Muscle of back (tissue), 13 donors: ENCODE measurements at places on chromosomes 2 and 18.

DNA sequence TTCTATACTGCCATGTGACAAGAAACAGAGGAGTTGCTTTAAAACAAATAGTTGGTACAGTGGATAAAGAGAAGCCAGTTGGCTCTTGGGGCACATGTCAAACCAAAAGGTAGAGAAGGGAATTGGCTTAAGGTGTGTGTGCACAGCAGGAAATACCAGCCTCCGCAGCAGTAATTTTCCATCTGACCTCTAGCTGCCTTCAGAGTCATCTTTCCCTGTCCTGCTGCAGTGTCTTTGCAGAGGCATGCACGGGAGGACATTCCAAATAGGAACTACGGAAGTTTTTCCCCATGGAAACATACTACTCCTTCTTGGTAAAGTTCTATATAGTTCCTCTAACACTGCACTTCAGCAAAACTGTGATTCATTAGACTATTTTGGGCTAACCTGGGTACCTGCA, 99.5 kb downstream of the RAB3GAP1 start:
- DNase-seq, result no peak

DNA sequence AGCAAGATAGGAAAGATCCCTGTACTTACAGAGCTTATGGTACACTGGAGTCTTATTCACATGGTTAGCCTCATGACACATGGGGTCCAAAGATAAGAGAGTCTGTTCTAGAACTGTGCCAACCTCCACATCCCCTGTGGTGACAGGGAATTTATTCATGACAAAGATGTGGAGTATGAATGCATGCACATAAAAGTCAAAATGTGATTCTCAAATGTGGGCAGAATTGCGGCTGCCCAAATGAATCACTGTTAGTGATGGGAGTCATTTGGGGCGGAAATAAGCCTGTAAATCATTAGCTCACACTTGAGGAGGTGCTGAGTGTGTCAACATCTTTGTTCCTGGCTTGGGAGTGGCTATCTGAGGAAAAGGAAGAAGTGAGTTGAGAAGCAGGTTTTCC, 560.6 kb downstream of the SLC4A3 start:
- no peak for DNase-seq

DNA sequence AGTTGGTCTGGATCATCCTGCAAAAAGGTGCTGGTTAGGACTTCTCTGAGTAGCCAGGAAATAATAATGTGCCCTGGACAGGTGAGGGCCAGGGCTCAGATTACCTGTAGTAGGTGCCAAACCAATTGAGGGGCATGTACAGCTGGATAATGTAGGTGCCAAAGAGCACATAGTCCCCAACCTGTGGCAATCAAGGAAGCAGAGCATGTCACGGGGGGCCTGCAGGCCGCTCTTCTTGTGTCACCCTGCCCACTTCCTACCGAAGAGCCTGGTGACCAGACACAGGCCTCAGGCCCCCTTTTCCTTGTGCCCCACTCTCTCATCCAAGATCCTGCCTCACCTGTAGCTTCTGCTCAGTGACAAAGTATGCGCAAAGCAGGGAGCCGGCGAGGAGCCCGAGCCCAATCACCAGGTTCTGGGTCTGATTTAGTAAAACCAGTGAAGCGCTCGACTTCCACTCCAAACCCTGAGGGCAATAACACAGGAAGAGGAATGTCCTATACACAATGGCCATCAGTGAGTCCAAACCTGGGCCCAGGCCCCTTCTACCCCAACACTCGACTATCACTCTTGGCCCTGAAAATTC, 5.2 kb downstream of the ABCB6 start:
- DNase-seq, result no peak

DNA sequence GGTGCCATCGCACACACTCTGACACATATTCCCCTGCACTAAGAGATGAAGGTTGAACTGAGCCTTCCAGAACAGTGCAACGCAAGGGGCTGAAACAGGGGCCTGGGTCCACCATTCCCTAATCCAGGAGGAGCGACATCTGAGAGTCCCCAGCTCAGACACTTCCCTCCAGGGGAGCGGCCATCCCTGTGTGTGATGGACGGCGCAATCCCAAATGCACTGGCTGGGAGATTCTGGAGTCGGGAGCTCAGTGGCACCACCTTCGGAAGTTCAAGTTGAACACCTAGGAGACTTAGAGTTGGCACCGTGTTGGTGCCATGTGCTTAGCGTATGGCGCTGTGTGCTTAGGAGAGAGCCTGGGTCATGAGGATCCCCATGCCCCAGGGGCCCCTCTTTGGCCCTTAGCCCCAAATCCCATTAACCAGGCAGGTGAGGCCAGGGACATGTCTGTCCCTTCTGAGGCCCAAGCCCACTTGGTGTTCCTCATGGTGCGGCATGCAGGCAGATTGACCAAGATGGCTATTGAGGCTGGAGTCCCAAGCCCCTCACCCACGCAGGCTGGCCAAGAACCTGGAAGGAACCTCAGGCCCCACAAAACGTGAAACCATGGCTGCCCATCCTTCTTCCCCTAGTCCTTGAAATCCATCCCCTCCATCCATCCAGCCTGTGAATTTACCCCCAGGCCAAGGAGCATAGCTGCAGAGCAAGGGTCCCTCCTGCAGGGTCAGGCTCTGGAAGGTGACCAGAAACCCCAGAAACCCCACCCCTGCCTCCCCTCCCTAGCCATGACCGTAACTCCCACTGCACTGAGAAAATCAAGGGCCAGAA, 114.1 kb upstream of the OTOS start:
- no peak for DNase-seq

DNA sequence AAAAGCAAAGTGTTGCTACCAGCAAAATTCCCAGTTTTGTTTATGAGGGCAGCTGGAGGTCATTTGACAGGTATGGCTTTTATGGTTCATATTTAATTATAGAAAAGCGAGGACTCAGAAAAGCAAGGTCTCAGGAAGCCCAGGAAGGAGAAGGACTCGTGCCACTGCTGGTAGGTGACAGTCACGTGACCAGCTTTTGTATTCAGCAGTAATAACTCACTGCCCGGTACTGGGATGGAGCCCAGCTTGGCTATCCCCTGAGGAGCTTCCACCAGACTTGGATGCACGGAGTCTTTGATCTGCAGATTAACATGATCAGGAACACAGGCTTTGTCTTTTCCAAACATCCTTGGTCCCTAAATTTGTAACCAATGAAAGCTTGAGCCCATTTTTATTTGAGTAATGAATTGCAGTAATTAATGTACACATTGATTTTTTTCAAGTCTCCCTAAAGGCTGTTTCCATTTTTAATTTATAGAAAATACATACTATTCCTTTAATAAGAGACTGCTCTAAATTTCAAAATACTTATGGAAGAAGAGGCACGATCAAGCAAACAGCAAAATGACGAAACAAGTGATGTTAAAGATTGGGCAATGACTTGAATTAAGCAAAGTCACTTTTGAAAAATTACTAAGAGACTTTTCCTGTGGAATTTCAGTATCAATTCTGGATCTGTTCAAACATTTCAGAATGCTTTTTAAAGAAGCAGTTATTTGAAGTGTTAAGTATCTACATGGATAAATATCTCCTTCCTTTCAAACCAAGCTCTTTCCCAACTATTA, 251.7 kb upstream of the HNRNPA3 start:
- no peak for DNase-seq

GRCh38 chr2:150806336-150806735, 318.9 kb upstream of the RND3 start:
- DNase-seq, result no peak

DNA sequence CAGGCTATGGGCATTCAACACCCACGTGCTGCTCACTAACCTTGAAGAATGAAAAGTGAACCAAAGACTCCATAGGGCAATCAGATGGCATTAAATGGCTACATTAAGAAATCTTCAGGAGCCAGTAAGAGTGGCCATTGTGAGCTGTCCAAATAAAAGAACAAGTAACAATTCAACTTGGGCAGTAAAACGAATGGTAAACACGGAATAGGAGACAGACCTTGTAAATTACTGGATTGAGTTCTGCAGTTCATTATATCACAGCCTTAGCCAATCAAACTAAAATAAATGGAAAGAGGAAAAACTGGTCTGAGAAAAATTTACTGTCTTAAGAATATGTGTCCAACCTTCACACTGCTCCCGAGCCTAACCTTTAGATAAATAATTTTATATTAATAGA, 306.5 kb upstream of the ZNF521 start:
- no peak for DNase-seq

GRCh38 chr2:71679491-71679890, 226.1 kb downstream of the DYSF start:
- no peak for DNase-seq

DNA sequence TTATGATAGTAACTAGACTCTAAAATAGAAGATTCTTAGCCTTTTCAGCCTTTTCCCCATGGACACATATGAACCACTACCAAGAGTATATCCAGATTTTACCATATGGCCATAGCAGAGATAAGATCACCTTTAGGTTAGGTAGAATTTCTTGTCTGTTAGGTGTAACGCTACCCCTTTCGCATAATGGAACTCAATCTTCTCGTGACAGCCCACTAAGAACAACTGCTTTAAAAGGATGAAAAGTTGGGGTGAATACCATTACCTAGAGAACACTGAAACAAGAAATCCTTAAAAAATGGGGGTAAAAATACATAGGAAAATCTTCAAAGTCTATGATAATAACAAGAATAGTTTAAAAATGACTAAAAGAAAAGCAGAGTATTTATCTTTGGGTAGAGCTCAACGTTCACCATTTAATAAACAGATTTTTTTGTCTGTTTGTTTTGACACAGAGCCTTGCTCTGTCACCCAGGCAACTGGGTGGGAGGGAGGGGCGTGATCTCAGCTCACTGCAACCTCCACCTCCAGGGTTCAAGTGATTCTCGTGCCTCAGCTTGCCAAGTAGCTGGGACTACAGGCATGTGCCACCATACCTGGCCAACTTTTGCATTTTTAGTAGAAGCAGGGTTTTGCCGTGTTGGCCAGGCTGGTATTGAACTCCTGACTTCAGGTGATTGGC, 67.2 kb downstream of the VIL1 start:
- no peak for DNase-seq

DNA sequence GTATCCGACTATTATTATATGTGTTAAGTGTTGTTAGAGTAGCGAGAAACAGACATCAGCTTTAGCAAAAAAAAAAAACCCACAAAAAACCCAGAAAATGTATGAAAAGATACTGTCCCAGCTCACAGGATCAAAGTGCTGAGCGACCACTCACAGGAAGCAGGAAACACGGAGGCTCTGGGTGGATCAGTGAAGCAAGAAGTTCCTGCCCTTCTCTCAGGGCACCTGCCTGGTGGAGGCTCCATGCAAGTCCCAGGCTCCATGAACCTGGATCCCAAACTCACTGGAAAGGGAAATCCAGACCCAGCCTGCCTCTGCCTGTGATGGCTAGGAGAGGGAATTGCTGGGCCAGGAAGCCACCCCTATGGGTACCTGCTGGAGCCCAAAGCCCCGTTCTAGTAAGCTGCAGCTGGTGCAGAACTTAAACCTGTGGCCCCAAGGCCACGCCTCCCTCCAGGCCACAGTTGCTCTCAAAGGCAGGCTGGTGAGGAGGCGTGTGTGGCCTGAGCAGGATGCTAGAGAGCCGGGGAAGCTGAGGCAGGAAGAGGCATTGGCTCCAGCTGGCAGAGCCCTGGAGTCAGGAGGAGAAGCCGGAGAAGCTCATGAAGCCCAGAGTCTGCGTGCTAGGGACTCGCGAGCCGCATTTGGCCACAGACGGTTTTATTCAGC, 63.5 kb upstream of the TAF1B start:
- DNase-seq, result no peak

- no peak for DNase-seq
Measured at GRCh38 chr18:11953113-11953512, 28.2 kb upstream of the IMPA2 start.

GRCh38 chr2:226554701-226555100, 244.9 kb downstream of the IRS1 start:
- no peak for DNase-seq

- no peak for DNase-seq
Measured at GRCh38 chr18:71878226-71878625, 665.9 kb downstream of the CBLN2 start.

- no peak for DNase-seq
Measured at GRCh38 chr18:79937103-79937860, 14.2 kb downstream of the SLC66A2 start.

DNA sequence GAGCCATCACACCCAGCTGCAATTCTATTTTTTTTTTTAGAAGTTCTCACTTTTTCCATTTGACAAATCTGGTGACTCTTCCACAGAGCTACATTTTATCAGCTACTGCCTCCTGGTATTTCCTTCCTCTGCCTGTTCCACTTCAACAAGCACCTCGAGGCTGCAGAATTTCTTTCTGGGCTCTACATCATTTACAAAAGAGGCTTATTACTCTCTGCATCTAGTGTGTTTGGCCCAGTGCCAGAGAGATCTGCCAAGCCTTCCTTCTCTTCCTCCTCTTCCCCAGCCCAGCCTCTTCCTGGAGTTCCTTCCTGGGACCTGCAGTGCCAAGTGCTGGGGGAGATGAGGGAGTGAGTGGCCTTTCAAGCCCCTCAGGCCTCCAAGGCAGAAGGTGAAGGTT, 119.6 kb upstream of the ITGA6 start:
- DNase-seq, result peak; percentile 43

- no peak for DNase-seq
Measured at GRCh38 chr18:5196253-5197031, 615 bp downstream of the AKAIN1 start.

DNA sequence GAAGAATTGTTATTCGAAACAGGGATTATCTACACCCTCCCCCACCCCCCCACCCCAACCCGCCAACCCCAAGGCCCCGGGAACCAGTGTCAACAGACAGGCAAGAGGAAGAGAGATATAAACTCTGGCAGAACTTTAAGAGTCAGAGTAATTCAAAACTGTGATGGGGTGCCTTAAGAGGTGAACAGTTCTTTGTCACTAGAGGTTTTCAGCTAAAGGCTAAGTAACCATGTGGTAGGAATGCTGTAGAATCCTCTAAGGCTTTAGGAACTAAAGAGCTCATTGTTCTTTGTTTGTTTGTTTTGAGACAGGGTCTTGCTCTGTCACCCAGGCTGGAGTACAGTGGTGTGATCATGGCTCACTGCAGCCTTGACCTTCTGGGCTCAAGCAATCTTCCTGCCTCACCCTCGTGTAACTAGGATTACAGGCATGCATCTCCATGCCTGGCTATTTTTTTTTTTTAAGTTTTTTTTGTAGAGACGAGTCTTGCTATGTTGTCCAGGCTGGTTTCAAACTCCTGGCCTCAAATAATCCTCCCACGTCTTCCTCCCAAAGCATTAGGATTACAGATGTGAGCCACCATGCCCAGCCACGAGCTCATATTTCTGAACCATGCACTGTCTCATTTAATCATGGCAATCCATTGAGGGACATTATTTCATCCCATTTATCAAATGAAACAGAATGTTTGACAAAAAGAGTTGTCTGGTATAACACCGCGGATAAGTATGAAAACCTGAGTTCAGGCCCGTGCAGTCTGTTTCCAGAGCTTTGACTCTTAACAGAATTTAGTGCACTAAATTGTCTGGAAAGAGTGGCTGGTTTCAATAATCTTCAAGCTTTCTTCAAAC, 20.8 kb upstream of the TMEM17 start:
- DNase-seq, result no peak

DNA sequence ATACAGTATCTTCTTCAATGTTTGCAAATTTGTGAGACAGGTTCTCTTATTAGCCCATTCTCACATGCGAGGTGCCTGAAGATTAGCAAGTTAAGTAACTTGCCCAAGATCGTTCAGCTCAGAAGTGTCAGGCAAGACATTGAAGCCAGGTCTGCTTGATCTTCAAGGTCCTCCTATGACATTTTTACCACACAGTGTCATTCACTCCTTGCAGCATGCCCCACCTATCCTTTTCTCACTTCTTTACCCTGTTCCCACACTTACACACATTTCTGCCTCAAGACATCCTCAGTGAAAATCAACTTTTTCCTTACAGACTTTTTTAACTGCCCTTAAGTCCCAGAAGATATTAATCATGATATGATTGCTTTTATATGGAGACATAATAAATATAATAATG, 73.8 kb downstream of the SCN2A start:
- DNase-seq, result no peak
